ENCODE measurements at places on chromosomes 3 and 15.

DNA sequence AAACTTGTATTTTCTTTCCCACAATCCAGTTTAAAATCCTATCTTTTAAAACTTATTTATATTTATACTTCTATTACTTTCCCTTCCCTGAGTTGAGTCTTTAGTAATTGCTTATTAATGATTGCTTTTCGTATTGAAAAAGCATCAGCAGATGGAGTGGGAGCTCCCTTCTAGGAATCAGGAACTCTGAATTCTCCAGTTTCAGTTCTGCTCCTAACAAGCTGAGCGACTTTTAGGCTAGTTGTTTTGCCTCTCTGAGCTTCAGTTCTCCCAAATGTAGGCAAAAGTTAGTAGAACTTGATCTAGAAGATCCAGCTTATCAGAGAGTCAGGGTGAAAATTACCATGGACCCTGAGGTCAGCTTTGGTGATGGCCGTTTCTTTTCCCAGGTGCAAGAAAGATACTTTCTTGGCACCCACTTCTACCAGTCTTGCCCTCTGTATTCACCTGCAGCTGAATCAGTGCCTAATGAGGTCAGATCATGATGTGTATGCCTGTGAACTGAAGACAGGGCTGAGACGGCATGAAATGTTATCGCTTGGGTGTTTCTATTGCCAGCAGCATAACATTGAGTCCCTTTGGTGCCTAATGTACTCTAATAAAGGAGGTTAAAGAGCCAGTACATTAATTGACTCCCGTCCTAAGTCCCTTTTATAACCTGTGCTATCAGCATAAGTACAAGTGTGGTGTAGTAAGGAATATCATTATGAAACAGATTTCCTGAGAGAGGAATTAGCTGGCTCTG is 194.5 kb upstream of the TBC1D5 start:
- no peak for DNase-seq

DNA sequence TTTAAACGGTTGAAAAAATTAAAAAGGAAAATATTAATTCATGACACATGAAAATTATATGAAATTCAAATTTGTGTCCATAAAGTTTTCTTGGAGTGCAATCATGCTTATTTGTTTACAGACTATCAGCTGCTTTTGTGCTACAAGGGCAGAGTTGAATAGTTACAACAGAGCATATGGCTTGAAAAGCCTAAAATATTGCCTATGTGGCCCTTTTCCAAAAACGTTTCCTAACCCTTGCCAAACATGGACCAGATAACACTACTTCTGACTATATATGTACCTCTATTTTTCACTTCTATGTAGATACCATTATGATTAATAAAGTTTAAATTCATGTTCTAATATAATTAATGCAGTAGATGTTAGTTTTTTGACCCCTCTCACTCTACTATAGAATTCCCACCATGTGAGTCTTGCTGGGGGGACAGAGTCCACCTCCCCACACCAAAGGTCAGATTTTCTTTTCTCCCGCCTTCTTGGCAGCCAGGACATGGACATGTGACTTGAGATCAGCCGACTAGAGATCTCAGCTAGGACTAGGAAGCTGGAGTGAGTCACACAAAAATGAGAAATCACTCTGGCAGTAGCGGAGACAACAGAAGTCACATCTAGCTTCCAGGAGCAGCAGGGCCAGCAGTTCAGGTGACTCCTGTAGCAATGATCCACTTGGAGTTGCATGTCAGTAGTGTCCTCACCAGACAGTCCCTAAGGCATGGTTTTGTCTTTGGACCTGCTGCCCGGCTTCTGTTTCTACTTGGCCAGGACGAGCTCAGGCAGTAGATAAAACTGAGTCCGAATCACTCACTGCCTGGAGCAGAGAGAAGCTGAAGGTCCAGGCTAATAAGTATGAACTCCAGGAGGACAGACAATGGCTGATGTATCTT is 22.4 kb downstream of the CIAO2A start:
- peak; percentile 51 for DNase-seq

DNA sequence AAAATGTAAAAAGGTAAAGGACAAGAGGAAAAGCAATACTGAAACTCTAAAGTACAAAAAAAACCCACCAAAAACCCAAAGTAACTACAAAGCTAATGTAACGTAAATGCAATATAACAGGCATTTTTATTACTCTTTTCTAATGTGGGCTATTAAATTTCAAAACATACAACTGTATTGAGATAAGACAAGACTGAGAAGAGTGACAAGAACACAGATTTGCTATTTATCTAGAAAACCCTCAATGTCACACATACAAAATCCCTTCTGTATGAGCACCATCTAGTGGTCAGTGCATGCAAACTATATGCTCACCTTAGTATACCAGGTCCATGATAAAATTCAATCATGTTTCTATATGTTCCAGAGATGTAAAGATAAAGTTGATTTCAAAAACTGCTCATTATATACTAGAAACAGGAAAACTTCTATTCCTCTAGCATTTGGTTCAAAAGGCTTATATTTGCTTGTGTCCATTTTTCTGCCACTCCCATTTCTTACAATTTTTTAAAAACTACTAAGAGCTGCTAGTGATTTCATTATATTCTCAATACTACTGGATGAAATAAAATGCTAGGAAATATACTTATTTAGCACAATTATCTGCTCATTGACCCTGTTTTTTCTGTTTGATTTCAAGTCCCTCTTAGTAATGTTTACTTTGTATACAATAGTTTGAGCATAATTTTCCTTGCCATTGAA is 111.4 kb downstream of the DLG1 start:
- peak; percentile 28 for DNase-seq

GRCh38 chr15:74403991-74404563 is 29.7 kb downstream of the SEMA7A start:
- DNase-seq: no peak

DNA sequence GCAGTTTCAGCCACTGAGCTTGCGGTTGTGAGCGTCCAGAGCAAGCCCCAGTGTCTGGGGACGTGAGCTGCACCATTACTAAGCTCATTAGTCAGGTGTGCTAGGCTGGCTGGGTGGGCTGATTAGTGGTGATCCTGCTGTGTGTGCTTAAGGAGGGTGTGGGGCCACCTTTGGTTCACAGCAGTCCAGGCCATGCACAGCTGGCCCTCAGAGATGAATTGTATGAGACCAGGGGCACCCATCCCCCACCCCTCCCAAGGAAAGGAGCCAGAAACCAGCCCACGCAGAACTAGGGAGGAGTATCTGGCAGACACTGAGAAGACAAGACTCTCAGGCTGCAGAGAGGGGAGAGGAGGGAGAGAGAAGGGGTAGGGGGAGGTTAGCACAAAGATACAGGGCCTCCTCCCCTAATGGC is 3.8 kb downstream of the TYRO3 start:
- no peak for DNase-seq

GRCh38 chr3:44969154-44969827 is 6.7 kb downstream of the ZDHHC3 start:
- no peak for DNase-seq

GRCh38 chr15:78937132-78937739 is 7.6 kb downstream of the CTSH start:
- no peak for DNase-seq

DNA sequence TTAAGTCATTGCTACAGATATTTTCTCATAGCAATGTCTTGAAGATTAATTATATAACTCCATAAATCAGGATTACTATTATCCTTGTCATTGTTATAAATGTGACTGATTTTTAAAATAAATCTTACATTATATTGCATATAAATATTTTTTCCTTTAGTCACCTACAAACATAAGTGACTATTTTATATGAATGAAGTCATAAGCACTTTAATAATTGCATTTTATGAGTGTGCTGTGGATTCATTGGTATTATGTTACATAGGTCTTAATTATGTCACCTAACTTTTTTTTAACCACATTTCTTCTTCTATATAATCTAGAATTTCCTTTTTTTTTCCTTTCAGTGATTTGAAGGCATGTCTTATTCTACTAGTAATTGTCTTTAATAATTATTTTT is 1191.2 kb downstream of the NSUN3 start:
- DNase-seq: no peak

DNA sequence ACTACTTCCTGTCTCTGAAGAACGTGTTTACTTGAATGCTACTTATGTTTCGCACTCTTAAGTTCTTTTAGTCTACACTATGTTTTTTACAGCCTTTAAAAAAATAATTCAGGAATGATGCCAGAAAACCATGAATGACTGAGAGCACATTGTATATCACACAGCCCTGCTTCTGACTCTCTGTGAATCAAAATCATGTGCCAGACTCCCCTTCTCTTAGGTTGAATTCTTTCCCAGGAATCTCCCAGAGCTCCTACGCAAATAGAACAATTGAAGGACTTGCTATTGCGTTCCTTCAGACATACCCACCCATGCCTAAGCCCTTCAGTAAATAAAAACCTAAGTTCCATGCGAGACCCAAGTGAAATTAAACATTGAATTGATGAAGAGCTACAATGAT is 782.0 kb upstream of the ALCAM start:
- DNase-seq: no peak

- no peak for DNase-seq
Observed at GRCh38 chr3:129567176-129567705, 24.3 kb downstream of the H1-8 start.

DNA sequence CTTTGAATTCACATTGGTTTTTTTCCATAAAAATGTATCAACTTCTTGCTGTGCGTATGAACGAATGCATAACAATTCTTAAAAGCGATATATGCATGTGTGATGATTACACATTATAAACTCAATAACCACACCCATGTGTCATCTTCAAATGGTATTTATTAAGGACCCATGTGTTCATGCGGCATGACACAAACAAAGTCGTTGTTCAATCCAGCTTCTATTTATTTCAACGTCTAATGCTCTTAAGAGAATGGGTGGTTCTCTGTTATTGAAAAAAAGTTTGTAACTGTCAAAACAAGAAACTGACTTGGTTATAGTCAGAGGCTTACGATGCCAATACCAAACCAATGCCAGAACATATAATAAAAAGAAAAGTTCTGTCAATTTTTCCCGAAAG is 195.9 kb downstream of the FOXP1 start:
- DNase-seq: no peak

GRCh38 chr3:187952849-187953248 is 201.1 kb upstream of the LPP start:
- DNase-seq: no peak

DNA sequence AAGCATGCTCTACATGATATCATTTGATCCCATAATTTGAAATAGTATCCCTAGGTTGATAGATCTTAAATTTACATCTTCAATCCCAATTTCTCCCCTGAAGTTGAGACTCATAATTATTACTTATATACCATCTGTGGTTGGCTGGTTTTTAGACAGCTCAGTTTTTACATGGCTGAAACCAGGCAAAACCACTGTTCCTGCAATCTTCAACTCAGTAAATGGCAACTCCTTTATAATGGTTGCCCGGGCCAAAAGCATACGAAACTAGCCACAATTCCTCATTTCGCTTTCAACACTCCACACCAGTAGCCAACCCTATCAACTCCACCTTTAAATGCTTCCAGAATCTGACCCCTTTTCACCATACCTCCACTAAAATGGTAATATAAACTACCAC is 118.5 kb downstream of the TGFBR2 start:
- no peak for DNase-seq

DNA sequence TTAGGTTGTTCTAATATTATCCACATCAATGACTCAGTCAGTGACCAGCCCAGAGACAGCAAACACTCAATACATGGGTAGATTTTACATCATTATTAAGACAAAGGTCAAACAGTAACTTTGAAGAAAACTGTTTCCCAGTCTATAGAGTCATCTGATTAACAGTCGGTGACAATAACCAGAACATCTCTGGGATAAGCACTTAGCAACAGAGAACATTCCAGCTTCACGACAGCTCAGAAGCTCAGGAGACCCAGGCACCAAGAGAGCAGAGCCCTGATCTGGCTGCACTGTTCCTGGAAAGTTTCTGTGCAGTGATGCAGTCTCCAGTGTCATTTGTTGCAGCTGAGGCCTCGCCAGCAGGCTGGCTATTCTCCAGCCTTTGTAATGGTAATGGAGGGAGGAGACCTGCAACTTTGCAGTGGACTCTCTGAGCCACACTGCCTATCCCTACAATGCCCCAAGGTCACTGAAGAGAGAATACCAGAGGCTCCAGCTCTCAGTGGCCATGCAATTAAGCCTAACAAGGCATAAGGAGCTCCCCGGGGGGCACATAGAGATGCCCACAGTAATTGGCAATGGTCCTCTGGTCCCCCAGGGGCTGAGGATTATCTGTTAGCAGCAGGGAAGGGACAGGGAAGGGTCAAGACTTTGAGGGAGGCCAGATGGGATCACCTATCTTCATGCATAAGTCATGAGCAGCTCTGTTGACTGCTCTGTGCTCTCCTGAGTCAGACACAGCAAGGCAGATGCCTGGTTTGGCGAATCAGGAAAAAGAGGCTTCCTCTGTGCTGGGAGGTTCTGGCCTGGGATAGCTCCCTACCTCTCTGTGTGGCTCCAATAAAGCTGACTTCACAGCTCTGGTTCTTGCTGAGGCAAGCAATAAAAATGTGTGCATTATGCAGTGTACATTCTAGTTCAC is 163.6 kb downstream of the CTNNB1 start:
- no peak for DNase-seq

Data from HS-5 (cell line).